ENCODE measurements at places on chromosomes 5 and 9.

DNA sequence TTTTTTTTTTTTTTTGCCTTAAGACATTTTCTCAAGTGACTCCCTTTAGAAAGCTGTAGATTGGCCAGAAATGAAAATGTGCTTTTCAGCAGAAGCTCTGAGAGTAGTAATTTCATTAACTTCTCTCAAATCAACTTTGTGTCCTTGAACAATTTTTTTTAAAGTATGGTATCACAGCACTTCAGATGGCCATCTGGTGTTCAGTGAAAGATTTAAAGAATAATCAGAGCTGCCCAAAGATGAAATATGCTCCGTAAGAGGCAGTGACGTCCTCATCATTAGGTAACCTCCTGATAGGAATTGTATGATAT, 43.0 kb upstream of the PCAT7 start:
- no peak for DNase-seq

DNA sequence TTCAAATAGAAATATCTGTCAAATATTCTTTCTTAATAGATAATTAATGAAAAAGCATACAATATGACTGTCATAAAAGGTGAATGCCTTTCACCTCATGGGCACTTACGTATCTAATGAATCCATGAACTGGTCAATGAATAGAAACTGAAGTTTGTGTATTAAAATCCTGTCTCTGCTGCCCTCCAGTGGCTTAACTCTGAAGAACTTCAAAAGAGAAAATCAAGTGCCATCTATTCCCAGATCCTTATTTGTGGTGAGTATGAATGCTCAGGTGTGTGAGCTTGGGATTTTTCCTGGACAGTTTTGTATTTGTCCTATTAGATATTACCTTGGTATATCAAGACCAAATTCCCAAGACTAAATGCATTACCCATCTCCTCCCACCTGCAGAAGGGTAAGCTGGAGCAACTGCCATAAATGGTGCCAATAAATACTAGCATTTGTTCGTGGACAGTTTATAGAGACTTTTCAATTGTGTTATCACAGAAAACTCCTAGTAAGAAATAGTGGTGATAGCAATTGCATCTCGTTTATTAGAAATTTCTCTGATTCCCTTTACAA, 44.0 kb upstream of the SVEP1 start:
- no peak for DNase-seq

DNA sequence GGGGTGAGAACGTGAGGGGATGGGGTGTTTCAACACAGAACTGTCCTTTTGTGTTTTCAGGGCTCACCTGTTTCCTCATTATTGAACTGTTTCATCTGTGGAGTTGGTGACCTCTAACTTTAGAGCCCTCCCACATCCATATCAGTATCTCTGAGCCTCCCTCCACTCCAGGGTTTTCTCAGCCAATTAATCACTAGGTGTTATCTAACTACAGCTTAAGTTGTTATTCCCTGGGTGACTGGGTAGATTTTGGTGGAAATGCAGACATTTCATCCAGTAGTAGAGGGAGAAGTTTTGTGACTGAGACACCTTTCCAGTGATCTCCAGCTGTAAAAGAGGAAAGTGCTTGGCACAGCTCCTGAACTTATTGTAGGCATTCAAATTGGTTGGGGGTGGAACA, 23.7 kb downstream of the PPP3R2 start:
- no peak for DNase-seq

DNA sequence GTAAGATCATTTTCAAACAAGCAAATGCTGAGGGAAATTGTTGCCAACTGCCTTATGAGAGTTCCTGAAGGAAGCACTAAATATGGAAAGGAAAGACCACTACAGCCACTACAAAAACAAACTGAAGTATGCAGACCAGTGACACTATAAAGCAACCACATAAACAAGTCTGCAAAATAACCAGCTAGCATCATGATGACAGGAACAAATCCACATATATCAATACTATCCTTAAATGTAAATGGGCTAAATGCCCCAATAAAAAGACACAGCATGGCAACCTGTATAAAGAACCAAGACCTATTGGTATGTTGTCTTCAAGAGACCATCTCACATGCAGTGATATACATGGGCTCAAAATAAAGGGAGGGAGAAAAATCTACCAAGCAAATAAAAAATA, 113.2 kb downstream of the DTWD2 start:
- no peak for DNase-seq

DNA sequence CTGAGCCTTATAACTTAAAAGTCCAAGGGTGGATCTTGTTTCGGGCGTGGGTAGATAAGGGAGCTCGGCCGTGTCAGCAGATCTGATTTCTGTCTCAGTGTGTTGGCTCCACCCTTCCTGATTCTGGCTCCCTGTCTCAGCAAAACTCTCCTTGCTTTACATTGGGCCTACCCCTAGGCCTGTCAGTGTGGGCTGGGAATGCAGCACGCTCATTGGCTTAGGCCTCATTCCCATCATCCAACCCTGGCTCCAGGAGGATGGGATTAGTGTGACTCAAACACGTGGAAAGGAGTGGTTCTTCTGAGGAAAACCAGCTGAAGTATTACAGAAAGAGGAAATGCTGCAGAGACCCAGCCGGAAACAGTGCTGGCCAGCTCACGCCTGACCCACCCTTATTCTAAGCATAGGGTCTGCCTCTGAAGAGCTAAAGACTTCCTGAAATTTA, 59.9 kb downstream of the ZFAND5 start:
- no peak for DNase-seq
